ENCODE measurements at places on chromosomes 7 and 10. TPM values are rescaled to one million over a fixed set of nuclear protein-coding genes. Genes with fewer than 3 reads are reported as not detected.

The C7orf33 gene
- not detected for total RNA-seq

The RAB11FIP2 gene
- total RNA-seq: 8.6 TPM

The ZNF503 gene
- total RNA-seq: 0.72 TPM

The EDRF1 gene
- total RNA-seq: 16.2 TPM

The CYP26C1 gene
- total RNA-seq: 0.47 TPM
